Caco-2 (cell line): ENCODE measurements at places on chromosomes 4 and X. TPM values are rescaled to one million over a fixed set of nuclear protein-coding genes. Genes with fewer than 3 reads are reported as not detected.

- no peak for DNase-seq
These were observed 13.9 kb downstream of the MAMLD1 start for GRCh38 chrX:150377005-150377404.

DNA sequence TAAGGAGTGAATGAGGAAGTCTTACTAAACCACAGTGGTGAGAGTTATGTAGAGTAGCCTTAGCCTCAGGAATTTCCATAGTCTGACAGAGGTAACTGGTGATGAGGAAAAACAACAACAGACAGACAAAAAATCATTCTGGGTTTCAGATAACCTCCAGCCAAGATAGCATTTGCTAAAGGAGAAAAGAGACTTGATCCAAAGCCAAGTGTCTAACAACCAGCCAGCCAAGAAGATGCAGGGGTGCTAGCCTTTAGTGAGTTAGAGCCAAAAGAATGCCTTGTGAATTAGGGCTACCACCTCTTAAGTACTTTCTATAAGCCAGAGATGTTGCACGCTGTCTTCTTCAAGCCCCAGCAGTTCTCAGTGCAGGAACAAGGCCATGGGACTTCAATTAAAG, 478.0 kb upstream of the CPEB2 start:
- DNase-seq: no peak

- DNase-seq: no peak
These were observed 49.2 kb downstream of the IRF2 start for GRCh38 chr4:184424993-184425758.

DNA sequence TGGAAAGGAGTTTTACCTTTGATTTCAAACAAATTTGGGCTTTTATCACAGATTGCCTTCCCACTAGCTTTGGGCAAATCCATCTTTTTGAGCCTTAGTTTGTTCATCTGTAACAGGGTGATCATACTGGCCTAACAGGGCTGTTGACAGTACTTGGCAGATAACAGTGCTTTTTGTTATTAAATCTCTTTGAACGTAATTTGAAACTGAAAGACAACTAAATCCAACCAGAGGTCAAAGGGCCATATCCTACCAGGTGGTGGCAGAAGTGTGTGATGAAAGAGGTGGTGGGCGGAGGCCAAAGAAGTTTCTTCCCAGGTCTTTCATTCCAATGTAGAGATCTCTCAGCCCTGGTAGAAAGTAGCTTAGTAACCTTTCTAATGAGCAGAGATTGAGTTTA, 35.2 kb upstream of the TADA2B start:
- peak; percentile 55 for DNase-seq

The RAB9B gene
- 1.4 and 1.6 TPM in 2 replicates for total RNA-seq
